ENCODE measurements at places on chromosomes 13 and 19.
A peak's percentile ranks its signal among the peaks of the same experiment; 100 is the strongest.

GRCh38 chr19:32287811-32288227, 57.6 kb upstream of the ZNF507 start:
- DNase-seq, result no peak

DNA sequence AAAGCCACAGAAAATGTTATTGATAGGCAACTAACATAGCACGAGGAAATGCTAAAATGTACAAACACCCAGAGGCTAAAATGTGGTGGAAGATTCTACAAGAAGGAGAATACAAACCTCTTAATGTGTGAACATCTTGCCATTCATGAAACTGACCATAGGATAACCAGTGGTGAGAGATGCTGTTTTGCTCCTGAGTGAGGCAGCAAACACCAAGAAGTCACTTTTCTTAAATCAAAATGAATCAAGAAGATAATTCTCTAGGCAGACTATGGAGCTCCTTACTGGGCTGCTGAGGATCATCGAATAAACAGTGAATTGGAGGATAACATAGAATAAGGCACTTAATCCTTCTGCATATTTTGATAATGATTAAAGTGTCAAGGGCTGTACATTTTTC, 375.4 kb upstream of the SLITRK6 start:
- DNase-seq, result no peak

- DNase-seq, result no peak
Observed at GRCh38 chr19:3159565-3159964, 19.0 kb upstream of the S1PR4 start.

DNA sequence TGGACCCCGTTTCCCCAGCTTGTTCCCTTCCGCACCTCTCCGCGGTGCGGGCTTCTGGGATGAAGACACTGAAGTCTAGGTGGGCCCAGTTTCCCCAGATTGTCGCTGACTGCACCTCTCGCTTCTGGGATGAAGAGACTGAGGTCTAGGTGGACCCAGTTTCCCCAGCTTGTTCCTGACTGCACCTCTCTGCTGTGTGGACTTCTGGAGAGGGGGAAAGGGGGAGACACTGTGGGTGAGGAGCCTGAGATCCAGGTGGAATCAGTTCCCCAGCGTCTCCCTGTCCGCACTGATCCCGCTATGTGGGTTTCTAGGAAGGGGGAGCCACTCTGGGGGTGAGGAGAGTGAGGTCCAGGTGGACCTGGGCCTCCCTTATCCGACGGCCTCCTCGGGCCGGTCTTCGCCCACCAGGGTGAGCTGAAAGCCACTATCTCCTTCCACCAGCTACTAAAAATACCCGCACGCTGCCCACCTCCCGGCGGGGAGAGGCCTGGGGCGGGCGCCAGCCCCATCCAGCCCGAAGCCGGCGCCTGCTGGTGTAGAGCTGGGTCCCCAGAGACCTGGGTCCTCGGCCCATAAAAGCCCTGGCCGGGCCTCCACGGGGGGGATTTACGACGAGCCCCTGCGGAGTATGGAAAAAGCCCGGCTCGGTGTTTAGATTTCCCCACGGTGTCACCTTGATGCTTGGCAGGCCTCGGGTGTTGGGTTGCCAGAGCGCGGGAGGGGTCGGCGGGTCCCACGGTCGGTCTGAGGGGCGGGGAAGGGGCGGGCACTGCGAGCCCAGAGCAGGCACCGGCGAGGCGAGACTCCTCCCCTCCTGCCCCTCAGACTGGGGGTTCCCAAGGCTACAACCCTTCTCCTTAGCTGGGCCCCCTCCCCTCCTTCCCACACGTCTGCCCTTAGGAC, 10.6 kb downstream of the FUT6 start:
- DNase-seq, result no peak

GRCh38 chr13:30615866-30616541, 1.7 kb upstream of the USPL1 start:
- no peak for DNase-seq

- DNase-seq, result no peak
Observed at GRCh38 chr19:46369817-46370216, 22.9 kb downstream of the PPP5C start.

DNA sequence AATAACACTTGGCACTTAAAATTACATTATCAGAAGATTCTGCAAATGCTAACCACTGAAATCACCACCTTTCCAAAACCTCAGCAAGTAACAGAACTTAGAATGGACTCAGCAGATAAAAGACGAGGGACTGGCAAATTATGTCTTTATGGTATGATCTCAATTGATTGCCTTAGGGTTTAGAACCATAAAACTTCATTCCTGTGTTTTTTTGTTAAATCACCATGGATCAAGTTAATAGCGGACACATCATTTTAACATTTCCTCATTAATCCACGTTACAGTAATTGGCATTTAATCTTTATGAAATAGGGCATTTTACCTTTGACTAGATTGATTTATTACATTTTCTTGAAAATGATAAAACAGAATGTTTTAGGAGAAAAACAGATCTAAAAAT, 2070.3 kb downstream of the PCDH9 start:
- DNase-seq, result no peak

GRCh38 chr13:71704656-71705055, 162.3 kb downstream of the DACH1 start:
- DNase-seq, result no peak

GRCh38 chr13:99823961-99824360, 147.6 kb downstream of the ZIC5 start:
- no peak for DNase-seq

DNA sequence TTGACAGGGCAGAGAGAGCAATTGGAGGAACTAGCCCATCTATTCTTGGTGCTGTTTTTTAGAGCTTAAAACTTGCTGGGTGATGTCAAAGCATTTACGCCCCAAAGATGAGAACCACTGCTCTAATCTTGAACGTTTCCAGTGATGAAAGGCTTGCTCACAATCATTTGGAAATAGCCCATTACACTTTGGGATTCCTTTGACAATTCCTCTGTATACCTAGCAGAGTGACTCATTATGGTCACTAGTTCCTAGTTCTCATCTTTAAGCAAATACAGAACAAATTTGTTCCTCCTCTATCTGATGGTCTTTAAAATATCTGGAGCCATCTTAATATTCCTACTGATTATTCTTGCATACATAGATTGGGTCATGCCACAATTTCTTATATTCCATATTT, 112.3 kb downstream of the GPC6 start:
- no peak for DNase-seq

DNA sequence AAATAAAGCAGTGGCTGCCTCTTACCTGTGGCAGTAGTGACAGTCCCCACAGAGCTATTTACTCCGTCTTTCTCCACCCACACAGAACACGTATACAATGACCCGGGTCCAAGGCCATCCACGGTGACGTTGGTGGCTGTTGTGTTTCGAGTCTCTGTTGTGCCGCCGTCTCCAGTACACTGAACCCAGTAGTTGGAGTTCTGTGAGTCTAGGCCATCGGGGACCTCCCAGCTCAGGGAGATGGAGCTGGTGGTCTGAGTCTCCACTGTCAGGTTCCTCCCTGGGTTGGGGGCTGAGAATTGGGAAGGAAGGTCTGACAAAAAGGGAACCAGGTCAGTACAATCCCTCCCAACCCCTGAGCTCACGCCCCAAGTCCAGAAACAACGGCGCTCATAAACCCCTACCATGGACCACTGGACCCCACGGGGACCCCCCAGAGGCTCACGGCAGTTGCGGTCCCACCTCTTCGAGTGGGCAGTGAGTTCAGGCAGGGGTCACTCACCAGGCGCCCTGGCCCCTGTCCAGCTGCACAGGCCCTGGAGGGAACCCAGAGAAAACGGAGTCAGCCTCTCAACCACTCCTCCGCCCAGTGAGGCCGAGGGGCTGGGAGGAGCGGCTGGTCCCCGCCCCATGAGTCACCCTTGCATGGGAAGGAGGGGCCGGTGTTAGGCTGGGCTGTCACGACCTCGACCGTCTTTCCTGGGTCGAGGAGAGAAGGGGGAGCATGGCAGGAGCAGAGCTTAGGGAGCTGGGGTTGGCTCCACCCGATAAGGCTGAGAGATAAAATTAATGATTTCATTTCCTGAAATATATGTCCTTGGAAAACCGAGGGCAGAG, 2.4 kb downstream of the PTPRH start:
- DNase-seq, result peak; percentile 67

DNA sequence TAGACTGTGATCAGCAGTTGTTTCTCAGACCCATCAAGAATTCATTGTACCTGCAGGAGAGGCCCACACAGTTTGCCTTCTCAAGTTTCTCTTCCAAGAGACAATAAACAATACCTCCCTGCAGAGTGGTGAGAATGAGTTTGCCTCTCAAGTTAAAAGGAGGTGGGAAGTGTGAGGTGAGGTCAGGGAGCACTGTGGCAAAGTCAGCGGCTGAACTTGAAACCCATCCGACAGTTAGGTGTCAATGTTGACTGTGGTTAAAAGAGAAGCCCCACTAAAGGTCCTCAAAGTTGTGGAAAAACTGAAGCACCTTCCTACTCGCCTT, 72.9 kb upstream of the TSC22D1 start:
- DNase-seq, result no peak

DNA sequence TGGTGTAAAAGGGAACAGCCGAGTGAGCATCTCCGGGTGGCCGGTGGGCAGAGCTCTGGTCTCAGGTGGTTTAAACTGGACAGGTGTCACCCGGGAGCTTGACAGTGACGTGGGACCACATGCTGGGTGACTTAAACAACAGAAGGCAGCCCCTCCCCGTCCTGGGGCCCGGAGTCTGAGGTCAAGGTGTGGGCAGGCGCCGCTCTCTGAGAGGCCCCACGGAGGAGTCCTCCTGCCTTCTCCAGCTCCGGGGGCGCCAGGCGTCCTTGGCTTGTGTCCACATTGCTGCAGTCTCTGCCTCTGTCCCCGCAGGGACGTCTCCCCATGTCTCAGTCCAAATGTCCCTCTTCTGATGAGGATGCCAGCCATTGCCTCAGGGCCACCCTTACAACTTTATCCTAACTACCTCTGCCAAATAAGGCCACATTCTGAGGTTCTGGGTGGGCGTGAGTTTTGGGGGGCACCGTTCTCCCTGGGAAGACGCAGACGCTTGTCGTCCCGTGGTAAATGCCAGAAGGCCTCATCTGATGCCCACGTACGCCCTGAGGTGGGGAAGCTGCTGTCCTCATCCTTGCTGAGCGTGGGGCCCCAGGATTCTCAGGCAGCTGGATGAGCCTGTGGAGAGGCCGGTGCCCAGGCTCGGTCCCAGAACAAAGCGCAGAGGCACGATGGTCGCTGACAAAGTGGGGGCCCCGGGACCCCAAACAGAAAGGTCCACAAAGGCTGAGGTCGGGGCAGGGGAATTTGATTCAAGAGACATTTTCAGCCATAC, 12.9 kb downstream of the GZMM start:
- no peak for DNase-seq

DNA sequence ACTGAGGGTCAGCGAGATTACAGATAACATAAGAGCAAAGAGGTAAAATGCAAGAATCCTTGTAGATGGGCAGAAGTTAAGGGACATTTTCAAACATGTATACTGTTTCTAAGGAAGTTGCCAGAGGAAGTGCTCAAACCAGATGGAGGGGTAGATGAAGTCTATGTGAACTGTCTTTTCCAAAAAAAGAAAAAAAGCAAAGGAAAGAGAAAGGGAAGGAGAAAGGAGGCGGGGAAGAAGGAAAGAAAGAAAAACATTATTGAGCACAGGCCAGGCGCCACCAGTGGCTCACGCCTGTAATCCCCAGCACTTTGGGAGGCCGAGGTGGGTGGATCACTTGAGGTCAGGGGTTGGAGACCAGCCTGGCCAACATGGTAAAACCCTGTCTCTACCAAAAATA, 5.3 kb downstream of the DMAC2 start:
- DNase-seq, result no peak

GRCh38 chr13:109844396-109844795, 58.0 kb upstream of the IRS2 start:
- no peak for DNase-seq

GRCh38 chr19:4443966-4444764, 13.4 kb downstream of the UBXN6 start:
- no peak for DNase-seq

GRCh38 chr13:46716821-46717220, 80.1 kb downstream of the ESD start:
- no peak for DNase-seq

DNA sequence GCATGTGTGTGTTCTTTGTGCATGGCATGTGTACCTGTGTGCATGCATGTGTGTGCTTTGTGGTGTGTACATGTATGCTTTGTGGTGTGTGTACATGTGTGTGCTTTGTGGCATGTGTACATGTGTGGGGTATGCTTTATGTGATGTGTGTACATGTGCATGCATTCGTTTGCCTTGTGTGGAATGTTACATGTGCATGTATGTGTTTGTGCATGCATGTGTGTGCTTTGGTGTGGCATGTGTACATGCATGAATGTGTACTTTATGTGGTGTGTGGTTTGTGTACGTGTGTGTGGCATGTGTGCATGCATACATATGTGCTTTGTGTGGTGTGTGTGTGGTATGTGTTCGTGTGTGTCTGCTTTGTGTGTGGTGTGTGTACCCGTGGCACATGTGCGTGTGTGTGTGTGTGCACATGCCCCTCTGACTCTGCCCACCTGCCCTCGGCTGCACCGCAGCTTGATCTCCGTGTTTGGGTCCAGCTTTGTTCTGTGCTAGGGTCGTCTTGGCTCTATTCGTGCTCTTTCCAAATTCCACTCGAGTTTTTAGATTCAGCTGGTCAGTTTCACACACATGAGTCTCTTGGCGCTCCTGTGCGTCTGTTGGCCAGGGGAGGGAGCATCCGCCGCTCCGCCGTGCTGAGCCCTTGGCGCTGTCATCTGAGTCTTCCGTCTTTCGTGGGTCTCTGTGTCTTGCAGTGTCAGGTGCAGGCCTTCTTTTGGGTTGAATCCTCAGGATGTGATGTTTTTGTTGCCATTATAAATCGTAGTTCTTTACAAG, 46.5 kb upstream of the TFDP1 start:
- DNase-seq, result no peak

DNA sequence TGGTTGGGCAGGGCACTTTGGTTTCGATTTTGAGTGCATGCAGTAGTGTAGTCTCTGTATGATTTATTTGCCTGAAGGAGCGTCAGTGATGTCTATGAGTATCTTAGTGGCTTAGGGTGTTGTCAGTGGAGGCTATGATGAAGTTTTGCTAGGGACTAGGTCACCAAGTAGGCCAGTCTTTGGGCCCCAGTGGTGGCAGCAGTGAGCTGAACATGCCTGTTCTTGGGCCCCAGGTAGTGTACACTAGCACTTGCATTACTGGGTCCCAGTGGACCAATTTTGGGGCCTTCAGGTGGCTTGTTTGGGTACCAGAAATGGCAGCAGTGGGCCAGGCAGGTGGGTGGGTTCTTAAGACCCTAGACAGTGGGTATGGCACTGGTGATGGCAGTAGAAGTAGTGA, 598.7 kb upstream of the SPRY2 start:
- DNase-seq, result no peak

- DNase-seq, result no peak
Observed at GRCh38 chr13:96769874-96770273, 224.4 kb downstream of the OXGR1 start.

DNA sequence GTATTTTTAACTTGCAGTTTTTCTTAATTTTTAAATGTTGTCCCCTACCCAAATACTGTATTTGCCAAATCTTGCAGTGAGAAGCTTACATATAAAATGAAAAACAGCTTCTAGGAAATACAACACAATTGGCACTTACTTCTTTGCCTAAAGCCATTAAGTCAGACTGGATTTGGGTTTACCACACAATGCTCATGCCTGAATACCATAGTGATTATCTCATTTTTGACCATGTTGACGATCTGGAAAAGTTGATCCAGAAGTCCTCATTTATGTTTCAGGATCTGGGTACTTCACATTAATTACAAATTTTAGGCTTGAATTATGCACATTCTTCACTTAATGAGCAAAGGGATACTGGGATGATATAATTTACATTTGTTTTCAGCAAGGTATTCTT, 2.4 kb downstream of the RNF6 start:
- no peak for DNase-seq

GRCh38 chr13:26710166-26710565, 50.4 kb downstream of the GPR12 start:
- no peak for DNase-seq

- no peak for DNase-seq
Observed at GRCh38 chr13:20823071-20823470, 49.3 kb upstream of the EEF1AKMT1 start.
